Substantia nigra (tissue), 51 donors: ENCODE measurements at places on chromosomes 13 and 19.

GRCh38 chr13:109780845-109781383 is 5.5 kb downstream of the IRS2 start:
- no peak for DNase-seq

DNA sequence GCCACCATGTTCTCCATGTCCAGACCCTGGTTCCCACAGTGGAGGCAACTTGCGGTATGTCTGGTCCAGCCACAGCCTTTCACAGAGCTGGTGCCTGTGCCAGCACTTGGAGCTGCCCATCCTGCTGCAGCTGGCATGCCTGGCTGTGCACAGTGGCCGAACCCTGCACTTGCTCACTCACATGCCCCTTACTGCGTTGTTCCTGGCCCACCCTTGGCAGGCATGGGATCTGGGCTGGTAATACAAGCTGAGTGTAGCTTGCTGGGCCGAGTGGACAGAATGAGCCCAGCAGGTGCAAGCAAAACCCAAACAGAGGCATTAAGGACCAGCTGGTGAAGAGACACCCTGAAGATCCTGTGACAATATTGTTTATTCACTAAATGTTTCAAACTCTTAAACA is 583.9 kb upstream of the SLITRK6 start:
- DNase-seq: no peak

DNA sequence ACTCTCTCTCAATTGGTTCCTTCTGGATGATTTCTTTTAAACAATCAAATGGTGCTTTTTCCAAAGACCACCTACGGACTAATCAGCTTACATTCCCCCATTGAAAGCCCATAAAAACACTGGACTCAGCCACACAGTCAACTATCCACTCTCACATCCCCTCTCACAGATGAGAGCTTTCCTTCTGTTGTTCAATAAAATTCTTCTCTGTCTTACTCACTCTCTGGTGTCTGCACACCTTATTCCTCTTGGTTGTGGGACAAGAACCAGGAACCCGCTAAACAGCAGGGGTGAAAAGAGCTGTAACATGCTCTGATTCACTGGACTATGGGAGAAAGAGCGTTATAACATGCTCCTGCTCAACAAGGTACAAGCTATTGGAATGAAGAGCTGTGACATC is 2896.2 kb downstream of the PCDH9 start:
- DNase-seq: no peak

DNA sequence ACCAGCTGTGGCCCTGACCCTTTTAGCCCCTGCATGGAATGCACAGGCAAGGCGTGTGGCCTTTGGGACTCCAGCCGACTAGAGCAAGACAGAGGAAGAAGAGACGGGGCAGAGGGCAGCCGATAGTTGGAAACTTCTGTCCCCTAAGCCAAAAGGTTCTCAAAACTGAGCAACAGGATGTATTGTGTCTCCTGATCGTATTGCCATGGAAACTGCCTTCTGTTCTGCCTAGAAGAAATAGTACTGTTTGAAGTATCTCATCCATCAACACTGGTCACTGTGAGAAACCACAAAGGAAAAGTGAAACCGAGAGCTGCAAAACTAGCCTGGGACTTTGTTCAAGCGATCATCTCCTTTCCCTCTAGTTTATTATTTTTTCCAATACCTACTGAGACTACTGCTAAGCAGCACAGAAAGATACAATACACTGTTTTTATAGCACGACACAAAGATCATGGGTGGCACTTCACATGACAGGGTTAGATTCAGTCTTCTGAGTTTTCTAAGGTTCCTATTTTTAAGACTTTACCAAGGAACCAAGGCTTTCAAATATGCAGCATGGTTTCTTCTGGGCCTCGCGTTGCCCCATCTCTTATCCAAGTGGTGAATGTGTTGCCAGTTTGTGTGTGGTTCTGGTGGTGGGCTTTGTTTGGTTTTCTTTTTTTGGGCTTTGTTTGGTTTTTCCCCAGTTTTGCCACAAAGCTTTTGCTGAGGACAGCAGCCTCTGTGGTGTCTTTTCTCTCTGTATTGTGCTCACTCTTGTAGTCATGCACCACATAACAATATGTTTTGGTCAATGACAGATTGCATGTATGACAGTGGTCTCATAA is 49.3 kb upstream of the GPR183 start:
- DNase-seq: peak; percentile 33

- DNase-seq: peak; percentile 78
Measured at GRCh38 chr19:19145684-19146608, 7.7 kb upstream of the TMEM161A start.

- no peak for DNase-seq
Measured at GRCh38 chr19:1084024-1084868, 10.9 kb downstream of the POLR2E start.

GRCh38 chr13:80251403-80251802 is 89.5 kb downstream of the SPRY2 start:
- DNase-seq: no peak

DNA sequence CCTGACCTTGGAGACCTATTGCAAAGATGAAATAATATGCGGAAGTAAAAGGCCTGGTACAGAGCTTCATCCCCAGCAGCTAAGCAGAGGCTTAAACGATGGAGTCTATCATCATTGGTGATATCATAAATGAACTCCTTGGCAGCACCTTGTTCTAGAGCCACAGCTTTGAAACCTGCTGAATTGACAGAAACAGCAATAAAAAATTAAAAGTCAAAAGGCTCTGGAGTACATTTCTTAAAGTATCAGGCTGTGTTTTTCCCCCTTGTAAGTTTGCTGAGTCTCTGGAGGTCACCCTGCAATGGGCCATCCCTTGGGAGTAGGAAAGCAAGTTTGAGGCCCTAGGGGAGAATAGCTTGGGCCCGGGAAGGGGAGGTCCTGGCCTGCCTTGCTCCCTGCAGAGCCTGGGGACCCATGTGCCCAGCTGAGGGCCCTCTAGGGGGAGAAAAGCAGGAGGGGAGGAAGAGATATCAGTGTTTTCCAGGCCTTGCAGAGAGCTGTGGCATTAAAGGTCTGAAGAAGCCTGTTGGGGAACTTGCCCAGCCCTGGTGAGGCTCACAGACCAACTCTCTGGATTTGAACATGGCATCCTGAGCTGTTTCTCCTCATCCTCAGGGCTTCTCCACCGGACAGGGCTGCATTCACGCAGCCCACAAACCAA is 416.1 kb downstream of the ZNF536 start:
- DNase-seq: no peak

GRCh38 chr19:48745208-48745995 is 1.3 kb downstream of the IZUMO1 start:
- DNase-seq: peak; percentile 17

- DNase-seq: no peak
Measured at GRCh38 chr19:28943651-28944050, 269.3 kb downstream of the UQCRFS1 start.

DNA sequence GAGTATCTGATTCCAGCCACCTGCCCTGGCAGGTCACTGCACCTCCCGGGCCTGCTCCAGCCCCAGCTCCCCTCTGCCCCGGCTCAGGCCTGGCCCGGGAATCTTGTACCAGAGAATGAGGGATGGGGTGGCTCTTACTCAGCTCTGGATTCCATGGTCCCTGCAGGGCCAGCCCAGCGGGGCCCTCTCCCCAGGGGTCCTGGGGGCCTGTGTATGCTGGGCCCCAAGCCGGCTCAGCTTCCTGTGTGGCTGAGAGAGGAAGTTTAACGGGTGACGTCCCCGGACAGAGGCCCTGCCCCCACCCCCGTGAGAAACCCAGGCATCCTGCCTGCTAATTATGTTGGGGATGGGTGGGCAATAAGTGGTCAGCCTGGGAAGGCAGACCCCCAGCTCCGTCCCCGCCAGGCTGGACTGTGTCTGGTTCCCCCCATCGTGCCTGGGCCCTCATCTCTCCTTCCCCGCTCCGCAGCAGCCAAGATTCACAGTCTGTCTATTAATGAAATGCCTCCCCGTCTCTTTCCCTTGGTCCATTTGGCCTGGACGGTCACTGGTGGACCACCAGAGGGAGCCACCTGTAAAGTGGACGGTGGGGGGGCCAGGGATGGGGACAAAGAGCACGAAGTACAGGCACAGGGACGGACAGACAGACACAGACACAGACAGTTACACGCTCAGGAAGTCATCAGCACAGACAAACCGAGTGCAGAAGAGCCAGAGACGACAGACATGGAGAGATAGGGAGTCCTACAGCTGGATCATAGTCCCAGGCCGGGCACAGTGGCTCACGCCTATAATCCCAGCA is at the start of gene DENND1C:
Gene DENND1C (minus strand): TSS at position 247 of the 802 bp plus-strand sequence. CDS start 92 bp downstream, at position 155.
- DNase-seq: peak; percentile 62
